GM10248 (cell line): ENCODE measurements at places on chromosomes 1 and 21.

DNA sequence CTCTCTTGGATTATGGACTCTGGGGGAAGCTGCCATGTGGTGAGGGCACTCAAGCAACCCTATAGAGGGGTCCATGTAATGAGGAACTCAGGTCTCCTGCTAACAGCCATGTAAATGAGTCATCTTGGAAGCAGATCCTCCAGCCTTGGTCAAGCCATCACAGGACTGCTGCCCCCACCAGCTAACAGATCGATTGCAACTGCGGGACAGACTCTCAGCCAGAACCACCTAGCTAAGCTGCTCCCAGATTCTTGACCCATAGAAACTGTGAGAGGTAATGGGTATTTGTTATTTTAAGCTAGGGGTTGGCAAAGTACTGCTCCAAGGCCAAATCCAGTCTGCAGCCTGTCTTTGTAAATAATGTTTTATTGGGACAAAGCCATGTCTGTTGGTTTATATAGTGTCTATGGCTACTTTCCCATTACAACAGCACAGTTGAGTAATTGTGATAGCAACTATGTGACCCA is 27.6 kb upstream of the MAP3K7CL start:
- DNase-seq: no peak

GRCh38 chr1:244053831-244054230 is 2.7 kb downstream of the ZBTB18 start:
- DNase-seq: no peak

DNA sequence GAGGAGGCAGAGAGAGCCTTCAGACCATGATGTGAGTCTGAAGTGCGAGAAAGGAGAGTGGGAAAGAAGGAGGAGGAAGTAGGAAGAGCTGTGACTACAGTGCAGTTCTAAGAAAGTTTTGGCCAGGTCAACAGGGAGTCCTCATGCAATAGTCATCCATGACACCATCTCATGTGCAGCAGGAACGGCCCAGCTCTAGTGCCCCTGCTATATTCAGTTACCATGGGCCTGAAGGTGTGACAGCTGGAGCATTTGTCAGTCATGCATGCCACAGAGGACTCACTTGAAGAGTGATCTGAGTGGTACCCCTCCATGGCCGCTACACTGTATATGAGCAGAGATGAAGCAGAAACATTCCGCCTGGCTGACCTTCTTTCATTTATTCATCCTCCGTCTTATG is 77.9 kb downstream of the OMA1 start:
- no peak for DNase-seq

DNA sequence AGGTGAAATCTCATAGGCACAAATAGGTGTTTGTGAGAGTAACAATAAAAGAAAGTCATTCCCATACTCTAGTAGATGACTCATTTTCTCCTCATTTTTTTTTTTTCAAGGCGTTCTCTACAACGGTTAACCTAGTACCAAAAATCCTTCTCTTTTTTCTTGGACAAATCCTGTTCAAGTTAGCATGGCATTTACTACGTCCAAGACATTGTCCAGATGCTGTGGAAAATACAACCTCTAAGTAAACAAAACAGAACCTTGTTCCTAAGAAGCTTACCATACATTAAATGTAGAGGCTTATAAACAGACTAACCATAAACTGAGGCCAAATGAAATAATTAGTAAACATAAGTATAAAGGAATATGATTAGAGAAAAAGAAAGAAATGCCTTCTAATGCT is 76.2 kb upstream of the RGS4 start:
- no peak for DNase-seq
